ENCODE measurements at places on chromosomes 1 and 21.

DNA sequence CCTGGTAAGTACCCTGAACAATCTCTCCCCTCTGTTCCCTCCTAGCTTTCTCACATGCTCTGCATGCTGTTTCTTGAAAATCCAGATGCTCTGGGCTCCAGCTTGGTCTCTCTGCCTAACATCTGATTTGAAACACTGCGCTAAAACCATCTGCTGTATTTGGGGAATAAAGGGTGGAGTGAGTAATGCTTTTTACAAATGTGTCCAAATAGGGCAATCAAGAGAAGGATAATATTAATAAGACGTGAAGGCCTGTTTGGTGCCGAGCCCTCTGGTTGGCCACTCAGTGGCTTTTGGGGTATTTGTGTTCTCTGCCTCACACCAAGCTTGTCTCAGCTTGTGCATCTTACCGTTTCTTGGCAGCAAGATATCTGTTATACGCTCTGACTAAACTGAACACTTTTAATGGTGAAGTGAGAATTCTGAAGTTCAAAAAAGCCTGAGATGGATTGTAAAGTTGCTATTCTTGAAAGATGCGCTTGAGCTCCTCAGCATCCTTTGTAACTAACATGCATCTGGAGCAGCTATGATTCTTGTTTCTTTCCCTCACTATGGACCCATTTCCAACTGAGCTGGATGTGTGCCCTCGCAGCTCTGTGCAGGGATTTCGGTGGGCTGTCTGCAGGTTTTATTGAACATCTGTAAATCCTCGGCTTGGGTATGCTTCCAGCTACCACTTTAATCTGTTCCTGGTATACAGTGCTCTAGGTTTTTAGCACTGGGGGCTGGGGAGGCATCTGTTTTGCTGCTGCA, 269.4 kb downstream of the RWDD3 start:
- DNase-seq, result no peak

- no peak for DNase-seq
These were observed 32.5 kb downstream of the KIAA1614 start for GRCh38 chr1:180945151-180945550.

DNA sequence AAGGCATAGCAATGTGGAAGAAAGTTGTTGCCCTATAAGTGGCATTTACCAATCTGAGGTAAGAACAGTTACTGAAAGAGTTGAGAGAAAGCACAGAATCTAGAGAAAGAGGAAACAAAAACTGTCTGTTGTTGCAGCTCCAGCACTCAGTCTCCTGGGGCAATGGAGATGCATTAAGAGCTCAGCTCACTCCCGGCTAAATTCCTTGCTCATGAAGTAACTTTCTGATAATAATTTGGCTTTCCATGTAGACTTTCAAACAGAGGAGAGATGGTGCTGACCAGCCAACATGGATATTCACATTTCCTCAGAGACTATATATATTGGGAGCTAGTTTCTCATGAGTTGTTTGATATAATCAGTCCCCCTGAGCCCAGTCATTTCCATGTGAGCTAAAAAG, 135.3 kb downstream of the GDAP2 start:
- DNase-seq, result peak; percentile 74

GRCh38 chr1:1918901-1919303, at the start of gene TMEM52:
Gene TMEM52 (minus strand): TSS chr1:1919279. CDS start chr1:1919265, 14 bp downstream.
- no peak for DNase-seq

DNA sequence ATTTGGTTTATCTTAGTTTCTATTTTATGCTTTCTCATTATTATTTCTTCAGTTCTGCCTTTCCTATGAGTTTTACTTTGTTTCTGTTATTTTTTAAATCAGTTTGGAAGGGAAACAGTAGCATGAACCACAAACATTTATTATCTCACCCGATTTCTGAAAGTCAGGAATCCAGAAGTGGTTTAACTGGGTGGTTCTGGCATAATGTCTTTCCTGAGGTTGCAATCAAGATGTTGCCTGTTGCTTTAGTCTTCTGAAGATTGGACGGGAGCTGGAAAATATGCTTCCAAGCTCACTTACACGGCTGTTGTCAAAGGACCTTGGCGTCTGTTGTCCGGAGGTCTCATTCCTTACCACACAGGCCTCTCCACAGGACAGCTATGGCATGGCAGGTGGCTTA, 50.4 kb downstream of the SNRPE start:
- DNase-seq, result peak; percentile 55

- peak; percentile 78 for DNase-seq
These were observed 2.4 kb downstream of the PLPPR4 start for GRCh38 chr1:99266726-99267125.

- DNase-seq, result no peak
These were observed 74.2 kb downstream of the ST3GAL3 start for GRCh38 chr1:43781574-43781973.

GRCh38 chr1:82919837-82920236, 1079.1 kb downstream of the TTLL7 start:
- DNase-seq, result no peak

DNA sequence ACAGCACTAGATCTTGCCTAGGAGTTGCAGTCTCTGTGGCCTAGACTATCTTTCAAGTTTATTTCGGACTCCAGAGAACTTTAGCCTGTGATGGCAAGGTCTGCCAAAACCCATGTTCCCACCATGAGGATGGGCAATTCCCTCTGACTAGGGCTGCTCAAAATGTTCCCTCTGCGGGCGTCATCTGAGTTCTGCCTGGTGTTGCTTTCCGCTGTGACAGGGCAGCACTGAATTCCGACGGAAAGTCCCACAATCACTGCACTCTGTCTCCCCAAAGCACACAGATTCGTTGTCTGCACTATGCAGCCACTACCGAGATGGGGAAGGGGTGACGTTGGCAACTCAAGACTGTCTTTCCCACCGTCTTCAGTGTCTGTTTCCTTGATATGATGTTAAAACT, 75.2 kb downstream of the CATSPERE start:
- no peak for DNase-seq

GRCh38 chr1:31418626-31419323, 5.8 kb downstream of the SERINC2 start:
- no peak for DNase-seq

DNA sequence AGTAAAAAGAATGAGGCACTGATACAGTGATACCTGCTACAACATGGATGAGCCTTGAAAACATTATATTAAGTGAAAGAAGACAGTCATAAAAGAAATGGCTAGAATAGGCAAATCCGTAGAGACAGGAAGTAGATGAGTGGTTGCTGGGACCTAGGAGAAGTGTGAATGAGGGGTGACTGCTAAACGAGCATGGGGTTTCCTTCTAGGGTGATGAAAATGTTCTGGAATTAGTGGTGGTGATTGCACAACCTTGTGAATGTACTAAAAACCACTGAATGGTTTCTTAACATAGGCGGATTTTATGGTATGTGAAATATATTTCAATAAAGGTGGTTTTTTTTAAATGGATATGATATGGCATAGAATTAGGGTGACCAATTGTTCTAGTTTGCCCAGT, 12.6 kb upstream of the SERINC2 start:
- peak; percentile 88 for DNase-seq

- no peak for DNase-seq
These were observed 40.0 kb downstream of the FCRL5 start for GRCh38 chr1:157512036-157512969.

- no peak for DNase-seq
These were observed 44.0 kb downstream of the EDN2 start for GRCh38 chr1:41440321-41441085.

- DNase-seq, result no peak
These were observed 21.8 kb downstream of the TENT5C start for GRCh38 chr1:117627546-117628130.

GRCh38 chr1:149931212-149931790, 3.7 kb upstream of the SF3B4 start:
- no peak for DNase-seq

All from fibroblast of upper back skin (primary cell).